ENCODE measurements at places on chromosomes 7 and 10.

DNA sequence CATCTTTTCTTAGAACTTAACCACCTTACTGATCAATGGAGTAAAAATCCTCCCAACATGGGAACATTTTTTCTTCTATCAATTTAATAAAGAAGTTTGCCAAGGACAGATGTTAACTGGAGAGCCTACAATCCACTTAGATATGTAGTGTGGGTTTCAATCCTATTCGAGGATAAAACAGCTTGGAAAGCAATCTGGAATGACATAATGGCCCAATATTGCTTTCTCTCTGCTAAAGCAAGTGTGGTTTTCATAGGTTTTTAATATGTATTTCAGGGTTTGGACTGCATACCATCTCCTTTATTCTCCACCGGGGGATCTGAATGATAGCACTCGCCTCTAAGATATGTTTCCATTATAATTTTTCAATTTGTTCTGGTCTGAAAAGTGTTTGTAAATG is 149.7 kb downstream of the PRPF18 start:
- DNase-seq = no peak

- DNase-seq = no peak
Measured at GRCh38 chr7:98622926-98623325, 5.8 kb downstream of the NPTX2 start.

GRCh38 chr10:119713744-119714483 is 11.9 kb upstream of the INPP5F start:
- no peak for DNase-seq

DNA sequence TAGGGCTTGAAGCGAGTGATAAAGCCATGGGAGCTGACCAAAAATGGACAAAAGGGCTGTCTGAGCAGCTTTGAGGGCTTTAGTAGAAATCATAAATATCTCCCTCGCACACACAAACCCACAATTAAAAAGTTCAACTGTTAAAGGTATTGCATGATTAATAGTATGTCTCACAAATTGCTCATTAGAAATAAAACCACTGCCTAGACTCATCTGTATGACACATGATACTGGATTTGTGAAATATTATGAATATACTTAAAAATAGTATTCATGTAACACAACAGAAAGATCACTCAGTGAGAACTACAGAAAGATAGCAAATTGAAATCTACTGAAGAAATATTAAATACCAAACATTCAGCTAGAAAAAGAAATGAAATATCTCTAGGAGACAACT is 11.9 kb upstream of the PTPN12 start:
- DNase-seq = no peak

- no peak for DNase-seq
Measured at GRCh38 chr10:132316133-132316532, 8.4 kb upstream of the STK32C start.

DNA sequence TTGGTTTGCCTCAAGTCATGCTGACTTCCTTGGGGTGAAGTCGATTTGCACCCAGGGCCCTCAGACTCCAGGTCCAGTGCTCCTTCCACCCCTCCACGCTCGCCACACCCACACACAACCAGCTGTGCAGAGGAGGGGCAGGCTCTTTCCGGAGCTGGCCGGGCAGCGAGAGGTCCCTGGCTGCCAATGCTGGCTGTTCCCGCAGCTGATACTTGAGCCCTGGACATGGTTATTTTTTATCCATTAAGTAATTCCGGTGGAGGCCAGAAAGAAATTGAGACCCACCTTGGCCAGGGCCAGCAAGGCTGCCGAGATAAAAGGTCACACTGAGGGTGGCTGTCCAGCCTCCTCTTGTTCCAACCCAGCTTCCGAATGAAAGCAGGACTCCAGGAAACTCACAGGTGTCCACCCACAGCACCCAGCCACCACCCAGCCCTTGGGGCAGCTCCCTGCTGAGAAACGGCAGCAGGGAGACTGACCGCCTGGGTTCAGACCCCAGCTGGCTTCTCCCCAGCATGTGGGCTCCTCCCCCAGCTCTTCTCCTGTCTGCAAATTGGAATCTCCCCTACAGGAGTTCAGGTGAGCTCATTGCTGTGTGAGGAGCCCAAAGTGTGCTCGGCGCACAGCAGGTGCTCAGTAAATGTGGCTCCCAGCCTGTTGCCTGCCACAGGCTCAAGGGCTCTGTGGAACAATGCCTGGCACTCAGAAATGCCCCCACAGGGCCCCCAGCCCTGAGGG is 77.8 kb downstream of the PDGFA start:
- DNase-seq = no peak

GRCh38 chr7:69020536-69020935 is 577.7 kb upstream of the AUTS2 start:
- DNase-seq = no peak

- DNase-seq = no peak
Measured at GRCh38 chr7:1313613-1314012, 80.9 kb downstream of the UNCX start.

DNA sequence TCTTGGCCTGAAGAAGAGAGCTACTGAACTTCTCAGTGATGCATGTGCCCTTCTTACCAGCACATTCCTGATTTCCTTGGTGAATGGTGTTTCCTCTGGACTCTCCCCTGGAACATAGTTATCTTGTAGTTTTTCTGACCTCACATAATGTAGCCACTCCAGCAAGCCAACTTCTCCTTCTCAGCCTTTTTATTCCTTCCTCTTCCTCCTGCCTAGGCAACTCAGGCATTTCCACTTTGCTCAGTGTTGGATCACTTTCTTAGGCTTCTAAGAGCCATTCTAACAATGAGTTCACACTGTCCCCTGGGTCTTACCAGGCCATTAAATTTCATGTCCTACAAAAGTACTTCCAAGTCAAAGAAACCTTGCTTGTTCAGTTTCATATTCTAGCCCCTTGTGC is 3.6 kb upstream of the PTTG1IP2 start:
- no peak for DNase-seq

DNA sequence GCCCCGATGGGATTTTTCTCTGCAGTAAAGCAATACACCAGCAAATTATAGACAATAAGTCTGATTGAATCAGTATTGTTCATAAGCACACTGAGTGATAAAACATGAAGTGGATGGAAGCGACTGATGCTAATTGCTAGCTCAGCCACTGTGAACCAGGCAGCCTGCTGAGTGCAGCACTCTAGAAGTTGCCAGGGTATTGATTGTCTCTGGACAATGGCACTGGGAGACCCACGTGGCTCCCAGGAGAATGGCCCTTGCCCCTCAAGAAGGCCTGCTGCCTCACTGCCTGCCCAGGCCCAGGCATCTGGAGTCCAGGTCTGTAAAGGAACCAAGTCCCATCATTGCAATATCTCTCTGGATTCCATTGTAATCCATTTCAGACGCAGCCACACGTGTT is 80.4 kb upstream of the TCERG1L start:
- DNase-seq = no peak

- DNase-seq = no peak
Measured at GRCh38 chr7:39465055-39465929, 100.9 kb upstream of the YAE1 start.
